Activated naive CD8-positive, alpha-beta T cell treated with anti-CD3 and anti-CD28 coated beads for 36 hours (primary cell): ENCODE measurements at places on chromosomes 4 and X. TPM values are rescaled to one million over a fixed set of nuclear protein-coding genes. Genes with fewer than 3 reads are reported as not detected.

DNA sequence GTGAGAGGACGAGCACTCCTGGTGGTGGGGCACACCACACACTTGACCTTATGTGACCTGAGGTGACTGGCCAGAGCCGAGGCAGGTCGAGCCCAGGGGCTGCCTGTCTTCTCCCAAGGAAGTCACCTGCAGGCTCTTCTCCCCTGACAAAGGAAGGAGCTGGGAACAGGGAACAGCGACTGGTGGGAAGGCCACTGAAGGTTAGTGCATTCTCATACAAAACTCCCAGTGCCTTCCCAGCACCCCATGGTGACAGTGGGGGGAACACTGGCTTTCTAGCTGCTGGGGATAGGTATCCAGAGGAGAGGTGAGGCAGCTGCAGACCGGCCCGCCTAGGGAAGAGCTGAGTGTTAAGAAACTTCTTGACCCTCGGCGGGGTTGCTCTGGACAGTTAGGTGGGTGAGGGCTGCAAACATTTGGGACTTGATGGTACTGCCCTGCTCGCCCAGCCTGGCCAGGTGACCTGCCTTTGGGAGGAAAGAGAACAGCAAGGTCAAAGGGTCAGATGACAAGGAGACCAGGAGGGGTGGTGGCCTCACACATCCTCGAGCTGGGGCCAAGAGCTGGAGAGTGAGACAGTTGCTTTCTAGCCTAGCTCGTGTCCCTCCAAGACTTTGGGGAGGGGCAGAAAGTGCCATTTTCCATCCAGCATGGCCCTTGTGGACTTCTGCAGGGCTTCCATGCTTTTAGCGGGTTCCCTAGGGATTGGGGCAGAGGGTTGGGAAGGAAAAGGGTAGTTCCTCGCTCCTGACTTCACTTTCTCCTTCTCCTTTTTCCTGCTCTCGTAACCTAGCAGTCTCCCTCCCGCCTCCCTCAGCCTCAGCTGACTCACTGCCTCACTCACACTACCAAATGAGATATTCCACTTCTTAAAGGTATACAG is 2.7 kb downstream of the NALF2 start:
- H3K4me1 ChIP-seq: peaks cover 2% of the 10 kb centered on the region
- H3K27ac ChIP-seq: no peak overlapping the region
- no peak overlapping the region for H3K4me3 ChIP-seq
- no peaks in the 10 kb centered on the region for H3K36me3 ChIP-seq
- H3K27me3 ChIP-seq: peaks cover 47% of the 10 kb centered on the region
- DNase-seq: no peak

DNA sequence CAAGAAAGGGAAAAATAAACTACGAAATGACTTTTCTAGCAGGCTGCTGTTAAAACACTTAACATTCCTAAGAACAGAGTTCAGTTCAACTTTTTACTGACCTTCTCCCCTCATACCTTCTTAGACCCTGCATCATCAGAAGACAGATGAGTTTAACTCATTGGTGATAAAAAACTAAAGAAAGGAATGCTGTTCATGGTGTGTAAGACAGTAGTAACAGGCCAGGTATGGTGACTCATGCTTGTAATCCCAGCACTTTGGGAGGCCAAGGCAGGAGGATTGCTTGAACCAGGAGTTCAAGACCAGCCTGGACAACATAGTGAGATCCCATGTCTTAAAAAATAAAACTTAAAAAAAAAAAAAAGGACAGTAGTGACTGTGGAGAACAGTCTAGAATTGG is 16.2 kb downstream of the RBM47 start:
- no peaks in the 10 kb centered on the region for H3K27me3 ChIP-seq
- peaks cover 12% of the 10 kb centered on the region for H3K4me1 ChIP-seq
- H3K27ac ChIP-seq: no peak overlapping the region
- no peaks in the 10 kb centered on the region for H3K36me3 ChIP-seq

DNA sequence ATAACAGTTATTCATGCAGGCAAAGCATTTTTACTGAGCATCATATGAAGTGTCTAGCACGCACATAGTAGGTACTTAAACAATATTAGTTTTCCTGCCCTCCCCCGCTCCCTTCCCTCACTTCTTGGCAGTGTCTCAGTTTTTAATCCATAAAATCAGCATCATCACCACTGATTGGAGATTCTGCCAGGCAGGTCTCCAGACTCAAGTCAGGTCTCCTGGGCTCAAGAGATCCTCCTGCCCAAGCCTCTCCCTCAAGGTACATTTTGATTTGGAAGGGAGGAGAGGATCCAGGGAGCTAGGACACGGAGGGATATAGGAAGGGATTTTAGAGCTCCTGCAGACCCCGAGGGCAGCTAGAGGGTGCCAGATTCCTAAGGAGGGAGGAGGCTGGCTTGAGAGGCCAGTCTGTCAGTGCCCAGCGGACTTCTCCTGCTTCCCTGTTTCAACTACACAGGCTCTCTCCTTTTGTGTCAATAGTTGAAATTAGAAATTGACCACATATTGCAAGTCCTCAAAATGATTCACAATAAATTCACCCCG is 4.4 kb upstream of the FAT1 start:
- H3K4me1 ChIP-seq: peaks cover 15% of the 10 kb centered on the region
- peaks cover 49% of the 10 kb centered on the region for H3K27me3 ChIP-seq
- H3K36me3 ChIP-seq: no peaks in the 10 kb centered on the region
- H3K27ac ChIP-seq: no peak overlapping the region
- DNase-seq: no peak

GRCh38 chr4:117623326-117623725 is 411.0 kb upstream of the NDST3 start:
- no peaks in the 10 kb centered on the region for H3K4me1 ChIP-seq
- H3K27me3 ChIP-seq: no peaks in the 10 kb centered on the region
- no peaks in the 10 kb centered on the region for H3K36me3 ChIP-seq

DNA sequence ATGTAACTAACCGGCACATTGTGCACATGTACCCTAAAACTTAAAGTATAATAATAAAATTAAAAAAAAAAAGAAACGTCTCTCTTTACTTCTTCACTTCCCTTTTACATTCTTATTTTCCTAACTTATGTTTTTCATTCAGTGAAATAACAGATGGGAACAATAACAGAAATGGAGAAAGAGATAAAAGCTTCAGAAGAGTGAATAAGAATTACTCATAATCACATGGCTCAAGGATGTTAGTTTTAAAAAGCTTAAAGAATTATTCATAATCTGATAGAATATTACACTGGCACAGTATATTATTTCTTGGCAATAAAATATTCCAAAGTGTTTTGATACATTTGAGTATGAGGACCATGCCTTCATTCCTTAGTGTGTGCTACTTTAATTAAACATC is 175.6 kb downstream of the COL25A1 start:
- H3K27ac ChIP-seq: no peak overlapping the region
- peaks cover 15% of the 10 kb centered on the region for H3K27me3 ChIP-seq
- no peaks in the 10 kb centered on the region for H3K36me3 ChIP-seq
- DNase-seq: no peak

DNA sequence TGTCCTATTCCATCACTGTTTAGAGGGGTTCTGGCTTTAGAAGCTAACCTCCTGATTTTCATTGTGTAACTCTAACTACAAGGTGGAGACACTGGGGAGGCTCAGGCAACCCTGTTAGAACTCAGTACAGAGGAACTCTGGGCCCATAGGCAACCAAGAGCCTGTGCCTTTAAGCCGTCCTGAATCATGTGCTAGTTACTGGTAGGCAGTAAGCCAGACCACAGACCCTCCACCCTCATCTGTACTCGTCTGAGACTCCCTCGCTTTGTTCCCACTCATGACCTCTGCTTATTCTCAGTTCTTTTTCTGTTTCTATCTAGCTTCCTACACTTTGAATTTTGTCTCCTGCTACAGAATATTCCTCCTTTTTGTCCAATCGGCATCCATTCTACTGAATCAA is 31.4 kb downstream of the TBC1D1 start:
- H3K27me3 ChIP-seq: no peaks in the 10 kb centered on the region
- H3K36me3 ChIP-seq: peaks cover 13% of the 10 kb centered on the region

Gene APELA
- total RNA-seq: not detected
